Activated CD4-positive, alpha-beta T cell treated with anti-CD3 and anti-CD28 coated beads, Interleukin-2, amount 50 U/mL, for 16 hours (primary cell): ENCODE measurements at places on chromosomes 16 and 17.
A peak's percentile ranks its signal among the peaks of the same experiment; 100 is the strongest.

DNA sequence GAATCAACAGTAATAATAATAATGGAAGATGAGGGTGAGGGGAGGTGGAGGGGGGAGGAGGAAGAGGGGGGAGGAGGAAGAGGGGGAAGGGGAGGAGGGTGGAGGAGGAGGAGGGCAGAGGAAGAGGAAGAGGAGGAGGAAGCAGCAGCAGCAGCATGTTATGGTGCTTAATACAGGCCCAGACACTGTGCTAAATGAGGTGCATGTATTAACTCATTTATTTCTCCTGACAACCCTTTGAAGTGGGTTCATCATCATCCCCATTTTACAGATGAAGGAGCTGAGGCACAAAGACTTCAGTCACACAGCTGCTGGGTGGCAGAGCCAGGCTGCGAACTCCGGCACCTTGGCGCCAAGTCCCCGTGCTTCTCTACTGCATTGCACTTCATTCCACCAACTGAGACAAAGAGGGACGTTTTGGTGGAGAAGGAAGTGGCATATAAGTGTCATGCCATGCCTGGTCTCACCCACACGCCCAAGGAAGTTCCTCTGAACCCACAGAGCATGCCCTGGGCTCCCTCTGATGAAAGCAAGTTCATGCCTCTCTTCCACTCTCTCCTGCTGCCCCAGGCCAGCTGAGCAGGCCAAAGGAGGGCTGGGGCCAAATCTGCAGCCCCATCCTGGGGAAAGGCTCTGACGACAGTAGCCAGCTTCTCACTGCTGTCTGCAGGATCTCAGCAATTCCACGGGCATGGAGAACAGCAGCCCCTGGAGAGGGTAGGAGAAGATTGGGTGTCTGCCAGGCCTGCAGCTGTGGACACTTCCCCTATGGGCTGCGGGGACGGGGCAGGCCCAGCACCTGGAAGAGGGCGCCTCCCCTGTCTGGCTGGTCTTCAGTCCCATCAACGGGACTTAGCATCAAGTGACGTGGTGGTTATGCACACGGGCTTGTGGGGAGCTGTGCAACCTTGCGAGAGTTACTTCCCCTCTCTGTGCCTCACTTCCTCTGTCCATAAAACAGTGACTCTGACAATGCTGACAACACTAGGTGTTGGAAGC is 21.8 kb downstream of the XYLT1 start:
- DNase-seq, result peak; percentile 35

DNA sequence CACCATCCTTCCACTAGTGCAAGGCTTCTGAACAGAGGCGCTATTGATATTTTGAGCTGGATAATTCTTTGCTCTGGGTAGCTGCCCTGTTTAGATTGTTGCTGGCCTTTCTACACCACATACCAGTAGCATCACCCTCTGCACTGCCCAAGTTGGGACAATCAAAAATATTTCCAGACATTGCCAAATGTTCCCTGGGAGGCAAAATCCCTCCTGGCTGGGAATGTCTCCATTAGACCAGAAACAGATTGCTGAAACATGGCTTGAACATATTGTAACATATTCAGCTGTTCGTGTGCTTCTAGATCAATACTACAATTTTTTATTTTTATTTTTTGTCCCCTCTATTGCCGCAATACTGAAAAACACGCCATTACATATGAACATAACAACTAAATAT is 174.6 kb downstream of the ABCA8 start:
- DNase-seq, result no peak

- peak; percentile 84 for DNase-seq
Measured at GRCh38 chr16:85888405-85889331, 10.3 kb upstream of the IRF8 start.

DNA sequence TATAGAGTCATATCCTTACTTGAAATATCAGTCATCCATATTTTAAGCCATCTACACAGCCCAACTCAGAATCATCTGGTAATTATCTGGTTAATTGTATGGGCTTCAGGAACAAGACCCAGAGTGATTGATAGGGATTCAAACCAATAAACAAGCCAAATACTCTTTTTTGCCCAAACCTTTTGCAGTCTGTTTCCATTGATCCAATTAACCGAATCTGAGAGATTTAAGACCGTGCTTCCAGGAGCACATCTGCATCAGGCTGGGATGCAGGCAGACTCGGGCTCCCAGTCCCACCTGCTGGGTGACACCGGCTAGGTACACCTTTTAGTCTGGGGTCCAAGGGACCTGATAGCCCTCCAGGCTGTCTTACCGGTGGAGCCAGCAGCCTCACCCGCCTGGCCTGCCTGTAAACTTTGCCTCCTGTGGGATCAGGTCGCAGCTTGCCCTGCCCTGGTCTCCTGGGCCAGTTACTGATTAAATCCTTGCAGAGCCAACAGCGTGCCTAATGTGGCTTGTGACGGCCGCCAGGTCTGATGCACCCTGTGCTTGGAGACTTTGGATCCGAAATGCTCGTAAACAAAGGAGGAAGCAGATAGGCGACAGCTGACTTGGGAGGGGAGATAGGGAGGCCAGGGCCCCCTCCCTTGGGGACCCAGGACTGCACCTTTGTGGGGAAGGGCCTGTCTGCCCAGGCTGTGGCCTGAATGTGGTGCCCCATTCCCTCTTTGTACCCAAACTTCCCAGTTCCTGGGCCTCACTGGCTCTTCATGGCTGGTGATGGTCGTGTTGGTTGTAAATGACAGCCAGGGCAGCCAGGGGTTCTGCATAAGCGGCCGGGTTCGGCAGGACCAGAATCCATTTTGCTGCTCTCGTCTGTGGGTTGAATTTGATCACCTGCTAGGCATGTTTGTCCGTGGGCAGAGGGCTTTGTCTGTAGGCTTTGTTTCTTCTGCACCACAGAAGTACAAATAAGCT is 3.8 kb downstream of the CMIP start:
- no peak for DNase-seq

GRCh38 chr17:17738901-17739300 is 57.6 kb downstream of the RAI1 start:
- no peak for DNase-seq

DNA sequence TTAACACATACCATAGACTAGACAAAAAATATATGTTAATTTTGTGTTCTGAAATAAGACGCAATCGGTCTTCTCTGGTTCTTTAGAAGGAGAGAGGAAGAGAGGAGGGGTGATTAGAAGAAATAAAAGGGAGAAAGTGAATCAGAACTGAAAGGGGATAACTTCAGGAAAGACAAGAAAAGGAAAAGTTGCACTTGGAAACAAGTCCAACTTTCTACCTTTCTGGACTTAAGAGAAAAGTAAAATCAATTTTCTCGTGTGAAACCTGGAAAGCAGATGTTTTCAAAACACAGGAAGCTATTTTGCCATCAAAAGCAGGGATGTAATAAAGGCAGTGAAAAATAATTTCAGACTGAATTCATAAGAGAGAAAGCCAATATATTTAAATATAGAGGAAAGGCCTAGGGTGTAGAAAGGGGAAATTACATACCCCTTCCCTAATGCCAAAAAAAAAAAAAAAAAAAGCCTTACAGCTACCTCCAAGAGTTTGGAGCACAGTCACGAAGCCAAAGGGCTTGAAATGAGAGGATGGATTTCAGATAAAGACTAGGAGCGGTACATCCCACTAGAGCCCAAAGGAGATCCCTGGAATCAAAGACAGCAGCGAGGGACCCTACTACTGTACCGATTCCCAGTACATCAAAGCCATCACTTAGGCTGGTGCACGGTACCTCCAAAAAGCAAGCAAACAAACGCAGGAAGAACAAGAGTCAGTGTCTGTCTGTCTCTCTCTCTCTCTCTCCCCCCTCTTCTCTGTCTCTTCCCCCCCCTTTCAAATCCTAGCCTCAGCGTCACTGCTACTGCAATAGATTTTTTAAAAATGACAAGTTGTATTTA is 12.1 kb upstream of the ZFHX3 start:
- no peak for DNase-seq

- DNase-seq, result no peak
Measured at GRCh38 chr16:31513126-31513525, 4.9 kb upstream of the RUSF1 start.

GRCh38 chr17:31583772-31584356 is 192.4 kb downstream of the RAB11FIP4 start:
- DNase-seq, result no peak

DNA sequence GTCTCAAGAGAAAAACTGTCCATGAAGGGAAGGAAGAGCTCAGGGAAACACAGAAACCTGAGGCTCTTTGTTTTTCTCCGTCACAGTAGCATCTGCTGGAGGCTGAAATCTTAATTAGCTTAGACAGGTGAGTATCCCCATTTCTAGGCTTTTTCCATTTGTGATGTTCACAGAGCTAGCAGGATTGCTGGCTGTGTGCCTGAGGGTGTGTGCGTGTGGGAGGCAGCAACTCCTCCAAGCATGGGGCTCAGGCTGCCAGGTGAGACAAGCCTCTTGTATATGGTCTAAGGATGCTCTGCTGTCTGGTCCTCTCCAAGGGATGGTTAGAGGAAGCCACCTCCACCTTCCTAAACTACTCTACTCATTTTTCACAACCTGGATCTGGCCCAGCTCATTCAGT is 569.9 kb downstream of the HS3ST4 start:
- no peak for DNase-seq

DNA sequence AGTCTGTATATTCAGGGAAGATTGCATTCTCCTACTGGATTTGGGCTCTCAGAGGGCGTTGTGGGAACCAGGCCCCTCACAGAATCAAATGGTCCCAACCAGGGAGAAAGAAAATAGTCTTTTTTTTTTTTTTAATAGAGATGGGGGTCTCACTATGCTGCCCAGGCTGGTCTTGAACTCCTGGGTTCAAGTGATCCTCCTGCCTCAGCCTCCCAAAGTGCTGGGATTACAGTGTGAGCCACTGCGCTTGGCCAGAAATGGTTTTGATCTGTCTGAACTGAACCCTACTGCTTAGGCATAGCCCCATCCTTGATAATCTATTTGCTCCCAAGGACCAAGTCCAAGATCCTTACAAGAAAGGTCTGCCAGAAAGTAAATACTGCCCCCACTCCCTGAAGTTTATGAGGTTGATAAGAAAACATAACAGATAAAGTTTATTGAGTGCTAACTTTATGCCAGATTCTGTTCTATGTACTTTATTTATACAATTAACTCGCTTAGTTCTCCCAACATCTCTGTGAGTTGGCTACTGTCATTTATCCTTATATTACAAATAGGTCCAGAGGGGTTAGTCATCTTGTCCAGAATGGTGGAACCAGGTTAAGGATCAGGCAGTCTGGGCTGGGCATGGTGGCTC is 13.5 kb downstream of the G6PC1 start:
- DNase-seq, result no peak

- DNase-seq, result no peak
Measured at GRCh38 chr16:1435921-1436697, 5.2 kb downstream of the PERCC1 start.

GRCh38 chr16:51757124-51757470 is 606.0 kb upstream of the SALL1 start:
- DNase-seq, result no peak

DNA sequence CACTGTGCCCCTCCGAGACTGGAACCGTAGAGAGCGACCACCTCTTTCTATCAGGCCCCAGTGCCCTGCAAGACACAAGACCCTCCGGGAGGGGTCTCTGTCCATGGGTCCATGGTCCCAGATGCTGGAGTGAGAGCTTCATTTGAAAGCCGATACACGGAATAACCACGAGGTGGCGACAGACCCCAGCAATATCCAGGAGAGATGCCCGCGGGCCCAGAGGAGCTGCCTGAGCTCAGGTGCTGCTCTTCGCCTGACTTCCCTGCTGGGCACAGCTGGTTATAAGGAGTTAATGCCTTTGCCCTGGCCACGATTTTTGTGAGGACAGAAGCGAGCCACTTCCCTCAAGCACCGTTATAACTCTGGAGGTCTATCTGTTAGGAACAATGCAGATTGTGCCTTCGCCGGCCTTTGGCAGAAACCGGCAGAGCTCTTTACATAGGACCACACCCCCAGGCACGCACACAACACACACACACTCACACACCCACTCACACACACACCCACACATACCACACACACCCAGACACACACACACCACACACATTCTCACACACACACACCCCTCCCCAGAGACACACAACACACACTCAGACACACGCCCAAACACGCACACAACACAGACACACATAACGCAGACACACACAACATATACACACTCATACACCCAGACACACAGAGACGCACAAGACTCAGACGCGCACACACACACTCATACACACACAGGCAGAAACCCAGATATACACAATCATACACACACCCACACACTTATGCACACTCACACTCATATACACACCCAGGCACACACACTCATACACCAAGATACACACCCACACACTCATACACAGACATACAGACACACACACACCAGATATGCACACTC is 436.4 kb downstream of the SOX9 start:
- peak; percentile 72 for DNase-seq

GRCh38 chr17:48439875-48440505 is 10.0 kb upstream of the SKAP1 start:
- DNase-seq, result peak; percentile 51

GRCh38 chr16:49912721-49913120 is 56.8 kb upstream of the ZNF423 start:
- no peak for DNase-seq

DNA sequence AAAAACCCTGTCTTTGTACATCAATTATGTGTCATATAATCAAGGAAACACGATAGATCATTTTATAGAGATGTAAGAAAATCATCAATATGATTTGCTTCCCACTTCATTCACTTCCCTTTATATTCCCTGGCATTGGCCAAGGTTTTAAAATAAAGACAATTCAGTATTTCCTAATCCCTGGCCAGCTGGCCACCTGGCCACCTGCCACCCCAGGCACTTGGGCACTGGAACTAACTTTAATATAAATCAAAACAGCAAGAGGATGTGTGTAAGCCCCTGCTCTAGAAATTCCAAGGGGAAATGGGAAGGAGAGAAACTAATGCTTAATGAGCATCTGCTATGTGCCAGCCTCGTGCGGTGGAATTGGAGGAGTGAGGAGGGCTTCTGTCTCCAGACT is 58.6 kb upstream of the TOB1 start:
- DNase-seq, result no peak

DNA sequence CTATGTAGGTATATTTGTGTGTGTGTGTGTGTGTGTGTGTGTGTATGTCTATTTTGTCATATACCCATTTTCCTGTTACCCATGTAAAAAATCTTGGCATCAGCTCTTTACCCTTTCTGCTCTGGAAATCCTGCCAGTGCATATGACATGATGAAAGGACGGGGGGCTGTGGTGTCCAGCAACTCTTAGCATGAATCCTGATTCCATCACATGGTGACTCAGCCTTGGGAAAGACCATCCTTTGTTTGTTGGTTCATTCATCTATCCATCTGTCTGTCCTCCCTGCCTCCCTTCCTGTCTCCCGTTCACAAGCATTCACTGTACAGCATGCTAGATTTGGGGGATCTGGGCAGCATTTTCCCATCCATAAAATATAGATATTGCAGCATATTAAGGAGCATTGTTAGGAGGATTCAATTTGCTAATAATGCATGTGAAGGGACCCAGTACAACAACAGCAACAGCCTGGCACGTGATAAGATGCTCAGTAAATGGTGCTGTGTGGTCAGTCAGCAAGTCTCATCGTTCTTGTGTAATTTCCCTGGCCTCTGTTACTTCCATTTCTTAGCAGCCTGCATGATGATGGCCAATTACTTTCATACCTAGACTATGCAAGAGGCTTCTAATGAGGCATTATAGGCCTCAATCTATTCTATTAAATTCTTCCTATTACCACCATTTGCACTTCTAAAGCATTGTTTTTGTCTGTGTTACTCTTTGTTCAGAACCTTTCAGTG is 191.0 kb downstream of the PRKCA start:
- DNase-seq, result no peak

GRCh38 chr16:55149622-55150021 is 174.4 kb upstream of the IRX6 start:
- no peak for DNase-seq

- DNase-seq, result no peak
Measured at GRCh38 chr17:8728971-8729370, 15.7 kb downstream of the CCDC42 start.

GRCh38 chr17:3602499-3602898 is 6.7 kb downstream of the TRPV1 start:
- peak; percentile 46 for DNase-seq
